Activated gamma-delta T cell treated with anti-CD3 and anti-CD28 coated beads, Interleukin-2, amount 50 U/mL, for 16 hours (primary cell): ENCODE measurements at places on chromosomes 12 and 14.

DNA sequence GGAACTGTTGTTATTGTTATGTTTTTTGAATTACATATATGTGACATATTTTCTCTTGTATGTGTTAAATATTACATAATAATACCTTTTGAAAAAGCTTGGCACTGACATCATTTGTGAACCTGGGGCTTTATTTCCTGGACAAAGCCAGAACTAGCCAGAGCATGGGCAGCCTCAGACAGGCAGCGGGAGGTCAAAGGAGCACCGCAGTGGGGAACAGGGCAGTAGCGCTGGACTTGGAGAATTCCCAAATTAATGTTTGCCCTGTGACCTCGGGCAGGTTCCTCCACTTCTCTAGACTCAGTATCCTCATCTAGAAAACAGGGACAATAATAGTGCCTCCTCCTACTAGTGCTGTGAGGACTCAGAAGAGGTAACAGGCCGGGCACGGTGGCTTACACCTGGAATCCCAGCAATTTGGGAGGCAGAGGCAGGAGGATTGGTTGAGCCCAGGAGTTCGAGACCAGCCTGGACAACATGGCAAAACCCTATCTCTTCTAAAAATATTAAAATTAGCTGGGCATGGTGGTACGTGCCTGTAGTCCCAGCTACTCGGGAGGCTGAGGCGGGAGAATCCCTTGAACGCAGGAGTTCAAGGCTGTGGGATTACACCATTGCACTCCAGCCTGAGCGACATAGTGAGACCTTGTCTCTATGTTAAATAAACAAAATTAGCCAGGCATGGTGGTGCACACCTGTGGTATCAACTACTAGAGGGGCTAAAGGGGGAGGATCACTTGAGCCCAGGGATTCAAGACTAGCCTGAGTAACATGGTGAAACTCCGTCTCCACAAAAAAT, 27.3 kb upstream of the ITPK1 start:
- no peak for DNase-seq

- no peak for DNase-seq
Measured at GRCh38 chr12:7042842-7043241, 17.7 kb upstream of the C1S start.

DNA sequence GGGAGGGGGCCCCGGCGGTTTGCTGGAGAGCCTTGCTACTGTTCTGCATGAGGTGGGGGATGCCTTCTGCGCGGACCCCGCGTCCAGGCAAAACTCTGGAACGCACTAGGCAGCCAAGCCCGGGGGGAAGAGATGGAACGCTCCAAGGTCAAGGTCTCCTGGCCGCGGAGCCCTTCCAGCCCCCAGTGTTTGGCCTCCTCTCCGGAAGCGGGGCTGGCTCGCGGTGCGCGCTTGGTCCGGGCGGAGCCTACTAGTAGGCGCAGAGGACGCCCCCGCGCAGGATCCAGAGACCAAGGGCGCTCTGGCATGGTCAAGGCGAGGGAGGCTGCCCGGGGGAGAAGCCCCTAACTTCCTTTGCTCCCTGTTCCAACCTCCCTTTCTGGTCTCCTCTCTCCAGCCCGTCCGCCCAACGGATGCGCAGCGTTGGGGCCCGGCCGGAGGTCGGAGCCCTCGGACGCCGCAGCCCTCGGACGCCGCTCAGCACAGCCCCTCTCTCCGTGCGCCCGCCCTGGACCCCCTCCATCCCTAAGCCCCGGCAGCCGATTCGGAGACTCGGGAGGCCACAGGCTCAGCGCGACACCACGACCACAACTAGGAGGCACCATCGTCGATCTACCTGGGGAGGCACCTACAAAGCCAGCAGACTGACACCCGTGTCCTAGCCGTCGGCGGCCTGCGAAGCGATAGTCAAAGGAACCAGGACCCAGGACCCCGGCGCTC, 669 bp upstream of the KCNK13 start:
- DNase-seq = no peak

- no peak for DNase-seq
Measured at GRCh38 chr14:78005325-78005724, 164.8 kb upstream of the NRXN3 start.

GRCh38 chr14:61640158-61641136, 54.9 kb upstream of the HIF1A start:
- DNase-seq = no peak

GRCh38 chr14:73027546-73027945, 640 bp upstream of the ZFYVE1 start:
- DNase-seq = no peak

DNA sequence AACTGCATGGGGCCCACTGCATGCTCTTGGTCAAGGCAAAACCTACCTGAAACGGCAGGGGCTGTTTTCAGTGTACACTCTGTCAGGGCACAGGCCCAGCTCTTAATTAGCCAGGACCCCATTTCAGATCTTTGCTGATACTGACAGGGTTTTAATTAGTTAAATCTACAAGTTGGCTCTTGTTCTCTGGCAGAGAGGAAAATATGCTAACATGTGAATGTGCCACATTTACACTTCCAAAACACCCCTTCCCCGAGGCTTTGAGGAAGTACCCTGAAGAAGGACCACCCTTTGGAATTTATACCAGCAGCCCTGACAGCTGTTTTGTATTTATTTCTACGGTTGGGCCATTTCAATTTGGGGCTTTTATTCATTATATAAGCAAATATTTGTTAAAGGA, 66.3 kb downstream of the OTX2 start:
- DNase-seq = no peak
